Motor neuron (in vitro differentiated cells): ENCODE measurements at places on chromosomes 16 and 17.

- no peak for ATAC-seq
These were observed 11.5 kb upstream of the CLEC18C start for GRCh38 chr16:70162041-70162451.

DNA sequence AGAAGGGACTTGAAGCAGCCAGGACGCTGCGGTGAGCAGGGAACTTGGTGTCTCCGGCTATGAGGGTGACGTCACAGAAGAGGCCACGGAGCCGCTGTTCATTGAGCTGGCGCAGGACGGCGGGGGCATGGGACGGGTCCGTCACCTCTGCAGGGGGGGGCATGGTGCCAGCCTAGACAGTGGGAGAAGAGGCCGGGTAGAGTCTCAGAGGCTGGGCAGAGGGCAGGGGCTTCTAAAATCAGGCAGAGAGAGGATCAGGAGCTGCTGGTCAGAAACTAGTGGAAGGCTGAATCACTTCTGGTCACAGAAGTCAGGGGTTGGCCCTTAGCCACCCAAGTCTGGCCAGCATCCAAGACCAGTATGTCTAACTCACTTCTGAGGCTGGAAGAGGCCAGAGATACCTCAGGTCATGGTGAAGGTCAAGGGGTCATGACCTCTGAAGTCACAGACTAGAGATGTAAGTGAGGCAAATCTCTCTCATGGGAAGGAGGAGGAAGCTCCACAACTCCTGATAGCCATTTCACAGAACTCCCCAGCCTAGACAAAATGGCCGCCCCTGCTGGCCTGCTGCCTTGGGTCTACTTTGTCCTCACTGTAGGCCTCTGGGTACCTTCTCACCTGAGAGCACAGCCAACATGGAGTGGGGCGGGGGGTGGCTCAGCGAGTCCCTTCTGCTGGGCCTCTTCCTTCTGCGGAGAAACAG, 12.6 kb downstream of the ZBTB4 start:
- ATAC-seq = peak; percentile 38

DNA sequence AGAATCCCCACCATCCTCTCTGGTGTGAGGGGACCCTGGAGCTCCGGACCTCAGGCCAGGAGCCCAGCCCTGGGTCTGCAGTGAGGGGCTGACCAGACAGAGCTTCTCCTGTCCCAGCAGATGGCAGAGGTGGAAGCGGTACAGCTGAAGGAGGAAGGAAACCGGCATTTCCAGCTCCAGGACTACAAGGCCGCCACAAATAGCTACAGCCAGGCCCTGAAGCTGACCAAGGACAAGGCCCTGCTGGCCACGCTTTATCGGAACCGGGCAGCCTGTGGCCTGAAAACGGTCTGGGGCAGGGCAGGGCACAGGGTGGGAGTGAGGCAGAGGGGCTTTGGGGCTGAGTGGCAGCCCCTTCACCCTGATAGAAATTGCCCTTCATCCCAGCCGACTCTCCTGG, 527 bp downstream of the UNC45B start:
- ATAC-seq = no peak

GRCh38 chr17:7763919-7764318, 46.4 kb downstream of the DNAH2 start:
- no peak for ATAC-seq

GRCh38 chr16:53583401-53583800, 80.4 kb upstream of the AKTIP start:
- no peak for ATAC-seq

DNA sequence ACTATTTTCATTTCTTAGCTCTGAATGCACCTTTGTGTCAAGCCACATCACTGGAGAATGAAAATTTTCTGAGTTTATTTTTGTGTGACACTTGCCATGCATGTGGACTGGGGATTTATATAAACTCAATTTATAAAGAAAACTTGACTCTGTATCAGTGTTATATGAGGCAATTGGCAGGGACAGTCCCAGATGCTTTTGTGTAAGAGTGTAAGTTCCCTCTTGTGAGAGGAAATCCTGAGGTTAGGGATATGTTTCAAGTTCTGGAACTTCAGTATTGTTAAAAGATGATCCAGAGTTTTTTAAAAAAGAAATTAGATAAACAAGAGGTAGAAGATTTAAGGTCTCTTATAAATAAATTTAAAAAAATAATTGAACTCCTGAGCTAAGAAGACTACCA, 10.9 kb upstream of the CCL8 start:
- no peak for ATAC-seq

DNA sequence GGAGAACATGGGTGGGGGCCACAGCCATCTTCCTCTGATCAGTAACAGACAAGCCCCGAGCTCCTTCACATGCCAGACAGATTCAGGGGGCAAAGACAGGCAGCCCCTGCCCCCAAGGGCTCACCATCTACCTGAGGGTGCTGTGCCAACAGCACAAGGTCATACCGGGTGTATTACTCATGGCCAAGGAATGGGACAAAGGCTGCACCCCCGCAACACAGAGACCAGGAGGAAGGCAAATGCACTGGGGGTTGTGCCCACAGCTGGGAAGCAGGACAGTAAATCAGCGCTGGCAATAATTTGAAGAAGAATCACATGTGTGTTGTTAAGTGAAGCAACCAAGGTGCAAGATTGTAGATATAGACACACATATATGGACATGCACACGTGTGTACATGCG, 137.1 kb downstream of the C16orf95 start:
- no peak for ATAC-seq

DNA sequence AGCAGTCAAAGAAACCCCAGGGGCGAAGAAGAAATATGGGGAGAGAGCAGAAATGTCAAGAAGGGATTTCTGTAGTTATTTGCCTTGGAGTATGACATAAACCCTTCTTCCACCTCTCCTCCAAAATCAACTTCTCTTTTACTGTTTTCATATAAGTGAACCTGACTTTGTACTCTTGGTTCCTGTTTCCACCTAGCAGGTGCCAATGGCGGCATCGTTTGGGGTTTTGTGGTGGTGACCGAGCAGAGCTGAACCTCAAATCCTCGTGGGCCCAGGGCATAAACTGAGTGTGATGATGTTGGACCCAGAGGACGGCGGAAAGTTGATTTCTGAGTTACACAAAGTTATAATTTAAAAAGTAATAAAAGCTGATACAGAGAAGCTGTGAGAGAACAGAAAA, 39.6 kb upstream of the PSMD7 start:
- ATAC-seq = no peak

DNA sequence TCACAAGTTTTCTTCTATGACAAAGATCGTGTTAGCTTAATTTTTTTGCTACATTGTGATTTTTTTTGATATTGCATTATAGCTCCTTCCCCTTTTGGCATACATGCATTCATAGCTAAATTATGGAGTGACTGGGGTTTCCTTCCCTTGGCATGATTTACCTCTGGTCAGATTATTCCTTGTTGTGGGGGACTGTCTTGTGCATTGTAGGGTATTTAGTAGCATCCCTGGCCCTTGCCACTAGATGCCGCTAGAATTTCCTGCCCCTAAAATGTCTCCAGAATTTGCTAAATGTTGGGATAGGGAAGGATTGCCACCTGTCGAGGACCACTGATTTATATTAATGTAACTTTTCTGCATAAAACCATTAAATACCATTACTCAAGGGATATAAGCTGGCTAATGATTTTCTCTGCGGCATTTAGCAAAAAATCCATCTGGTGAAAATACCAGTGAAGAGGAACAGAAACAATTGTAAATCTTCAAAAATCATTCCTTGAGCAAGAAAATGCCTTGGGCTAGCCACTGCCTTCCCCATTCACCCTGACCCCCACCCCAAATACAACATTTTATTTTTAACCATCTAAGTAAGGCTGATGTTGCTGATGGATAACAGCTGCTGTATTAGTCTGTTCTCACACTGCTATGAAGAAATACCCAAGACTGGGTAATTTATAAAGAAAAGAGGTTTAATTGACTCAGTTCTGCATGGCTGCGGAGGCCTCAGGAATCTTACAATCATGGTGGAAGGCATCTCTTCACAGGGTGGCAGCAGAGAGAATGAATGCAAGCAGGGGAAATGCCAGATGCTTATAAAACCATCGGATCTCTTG, 195.2 kb downstream of the MAP2K6 start:
- no peak for ATAC-seq

DNA sequence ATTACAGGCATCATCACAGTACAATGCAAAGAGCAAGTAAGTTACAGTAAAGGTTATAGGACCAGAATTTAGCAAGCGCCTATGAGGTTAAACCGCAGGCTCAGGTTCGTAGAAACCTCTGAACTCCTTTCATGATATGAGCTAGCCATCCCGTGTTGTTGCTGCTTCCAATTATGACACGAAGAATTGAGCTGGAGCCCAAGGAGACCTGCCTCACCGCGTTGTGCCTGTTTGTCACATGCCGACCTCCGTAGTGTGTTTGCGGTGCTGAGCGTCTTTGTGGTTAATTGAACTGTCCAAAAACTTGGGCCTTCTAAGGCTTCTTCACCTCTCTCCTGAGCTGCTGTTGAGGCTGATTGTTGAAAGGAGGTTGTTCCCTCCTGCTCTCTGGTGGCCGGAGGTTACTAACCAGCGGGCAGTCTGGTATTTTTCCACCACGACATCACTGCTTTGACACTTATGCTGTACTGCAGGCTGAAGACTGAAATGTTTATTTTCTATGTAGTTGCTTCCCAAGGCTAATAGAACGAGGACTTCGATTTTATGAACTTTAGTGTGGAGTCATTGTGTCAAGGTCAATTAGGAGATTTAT, 67.5 kb downstream of the SEC14L1 start:
- ATAC-seq = peak; percentile 86

DNA sequence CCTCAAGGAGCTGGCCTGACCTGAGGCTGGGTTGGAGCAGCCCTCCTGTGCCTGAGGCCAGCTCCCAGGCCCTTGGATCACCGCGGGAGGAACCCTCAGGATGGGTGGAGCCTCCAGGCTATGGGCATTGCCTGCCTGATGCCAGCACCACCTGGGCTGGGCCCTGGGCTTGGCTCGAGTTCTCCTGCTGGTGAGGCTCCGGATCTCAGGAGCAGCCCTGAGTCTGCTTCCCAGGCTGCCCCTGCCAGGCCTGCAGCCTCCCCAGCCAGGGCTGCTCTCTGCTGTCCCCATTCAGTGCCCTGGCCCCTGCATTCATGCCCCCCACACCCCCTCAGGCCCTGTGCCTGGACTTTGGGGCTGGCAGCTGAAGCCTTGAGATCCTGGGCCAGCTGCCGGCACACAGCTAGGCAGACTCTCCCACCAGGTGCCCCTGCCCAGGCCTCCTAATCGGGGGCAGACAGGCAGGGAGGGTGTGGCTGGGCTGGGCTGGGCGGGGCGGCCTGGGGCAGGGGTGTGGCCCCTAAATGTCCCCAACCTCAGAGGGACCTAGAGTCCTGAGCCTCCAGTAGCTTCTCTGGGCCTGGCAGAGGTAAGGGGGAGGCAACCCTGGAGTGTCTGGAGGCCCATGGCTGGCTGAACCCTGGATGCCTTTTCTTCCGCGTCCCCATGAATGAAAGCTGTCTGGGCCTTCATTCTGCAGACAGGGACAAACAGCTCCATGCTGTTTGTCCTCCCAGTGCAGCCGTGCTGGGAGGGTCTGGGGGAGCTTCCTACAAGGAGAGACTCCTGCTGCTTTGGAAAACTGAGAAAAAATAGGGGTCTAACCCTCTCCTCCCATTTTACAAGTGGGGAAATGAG, 1.1 kb upstream of the PIGQ start:
- ATAC-seq = no peak

DNA sequence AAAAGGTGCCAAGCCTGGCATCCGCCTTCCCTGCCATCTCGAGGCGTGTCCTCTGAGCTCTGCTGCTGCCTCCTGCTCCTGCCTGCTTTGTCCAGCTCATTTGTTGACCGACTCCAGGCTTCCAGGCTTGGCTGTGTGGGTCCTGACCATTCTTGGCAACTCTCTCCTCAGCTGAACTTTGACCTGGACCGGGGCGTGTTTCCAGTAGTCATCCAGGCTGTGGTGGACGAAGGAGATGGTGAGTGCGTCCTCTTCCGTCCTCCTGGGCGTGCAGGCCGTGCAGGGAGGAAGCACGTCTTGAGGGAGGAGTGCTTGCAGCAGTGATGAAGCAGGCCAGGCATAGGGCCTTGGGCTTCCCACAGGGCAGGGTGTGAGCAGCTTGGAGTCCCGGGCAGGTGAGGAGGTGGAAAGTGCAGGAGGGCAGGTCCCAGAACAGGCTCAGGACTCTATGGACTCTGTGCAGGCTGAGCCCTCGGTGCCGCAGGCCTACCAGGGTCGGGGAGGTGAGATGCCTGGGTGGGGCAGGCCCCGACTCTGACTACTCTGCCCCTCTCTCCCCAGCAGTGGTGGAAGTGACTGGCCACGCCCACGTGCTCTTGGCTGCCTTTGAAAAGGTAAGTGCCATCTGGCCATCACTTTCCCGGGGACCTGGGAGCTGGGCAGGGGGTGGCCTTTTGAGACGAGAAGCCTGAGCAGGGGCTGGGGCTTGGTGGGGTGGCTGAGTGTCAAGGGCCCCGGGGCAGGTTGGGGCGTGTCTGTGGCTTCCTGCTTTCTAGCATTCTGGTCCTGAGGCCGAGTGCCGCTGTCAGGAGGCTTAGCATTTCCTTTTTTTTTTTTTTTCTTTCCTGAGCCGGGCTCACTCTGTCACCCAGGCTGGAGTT, 28.6 kb upstream of the NUDT16L1 start:
- ATAC-seq = peak; percentile 62

- ATAC-seq = peak; percentile 38
These were observed 54.9 kb downstream of the SREBF1 start for GRCh38 chr17:17781591-17782496.
